Activated CD8-positive, alpha-beta T cell treated with anti-CD3 and anti-CD28 coated beads for 36 hours (primary cell): ENCODE measurements at places on chromosomes 12 and 14. TPM values are rescaled to one million over a fixed set of nuclear protein-coding genes. Genes with fewer than 3 reads are reported as not detected.

DNA sequence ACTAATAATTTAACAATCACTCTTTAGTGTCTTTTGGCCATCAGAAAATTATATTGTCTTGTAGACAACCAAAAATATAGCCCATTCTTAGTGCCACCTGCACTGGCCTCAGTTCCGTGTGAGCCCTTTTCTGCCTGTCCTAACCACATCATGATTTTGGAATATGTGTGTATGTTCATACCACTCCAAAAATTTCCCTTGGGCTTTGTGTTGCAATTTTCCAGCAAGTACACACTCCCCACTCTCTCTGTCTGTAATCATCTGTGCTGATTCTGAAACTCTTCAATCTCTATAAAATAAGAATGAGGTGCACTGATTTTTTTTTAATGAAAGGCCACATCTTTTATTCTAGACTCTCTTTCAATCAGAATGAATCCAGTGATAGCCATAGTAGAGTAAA is 196.0 kb downstream of the PIK3C2G start:
- no peak for DNase-seq

- DNase-seq = no peak
Observed at GRCh38 chr12:105205322-105206048, 30.5 kb downstream of the APPL2 start.

GRCh38 chr12:101695706-101696105 is 1.7 kb upstream of the CHPT1 start:
- DNase-seq = no peak

- DNase-seq = no peak
Observed at GRCh38 chr12:85280984-85281630, 1.1 kb downstream of the ALX1 start.

DNA sequence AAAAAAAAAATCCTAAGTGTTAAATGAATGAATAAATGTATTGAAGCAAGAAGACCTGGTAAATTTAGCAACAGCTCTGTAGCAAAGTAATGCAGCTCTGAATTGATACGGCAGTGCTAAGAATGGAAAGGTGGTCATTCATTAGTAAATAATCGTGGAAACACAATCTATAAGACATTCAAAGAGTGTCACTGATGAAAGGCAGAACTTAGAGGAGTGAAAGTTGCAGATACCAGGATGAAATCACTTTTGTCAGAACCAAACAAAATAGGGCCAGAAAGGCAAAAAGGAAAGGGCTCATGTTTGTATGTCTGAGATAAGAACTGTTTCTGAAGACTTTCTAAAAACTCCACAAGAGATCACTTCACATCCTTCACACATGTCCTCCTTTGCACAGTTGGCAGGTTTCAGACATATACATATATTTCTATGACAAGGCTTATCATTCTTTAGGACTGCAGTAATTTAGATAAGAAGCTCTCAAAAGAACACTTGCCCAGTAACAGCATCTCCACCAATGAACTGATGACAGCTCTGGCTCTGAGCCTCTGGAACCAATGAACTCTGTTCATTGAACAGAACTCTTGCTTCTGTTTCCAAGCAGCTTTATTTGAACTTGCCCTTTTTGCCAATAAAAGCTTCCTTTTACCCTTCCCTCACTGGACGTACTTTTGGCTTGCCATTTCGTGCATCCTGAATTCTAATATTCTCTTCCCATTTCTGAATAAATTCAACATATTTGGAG is 4.2 kb upstream of the LRR1 start:
- no peak for DNase-seq

The SLC41A2 gene
- 5.3 TPM for total RNA-seq

The KCNA1 gene
- not detected for total RNA-seq

The A2M gene
- not detected for total RNA-seq
